Kidney epithelial cell (primary cell): ENCODE measurements at places on chromosomes 6 and 20. TPM values are rescaled to one million over a fixed set of nuclear protein-coding genes. Genes with fewer than 3 reads are reported as not detected.
A peak's percentile ranks its signal among the peaks of the same experiment; 100 is the strongest.

- DNase-seq: peak; percentile 52
Observed at GRCh38 chr6:159969921-159970320, 1.0 kb downstream of the IGF2R start.

GRCh38 chr6:167270499-167271311, 20.4 kb upstream of the UNC93A start:
- DNase-seq: no peak

PACRG gene
- total RNA-seq: 0.29 and 1.7 TPM in 2 replicates

OR2B6 gene
- total RNA-seq: not detected in 2 replicates
